Activated CD8-positive, alpha-beta memory T cell treated with anti-CD3 and anti-CD28 coated beads for 48 hours (primary cell): ENCODE measurements at places on chromosomes 6 and 20.

GRCh38 chr6:11767458-11767857, 11.1 kb downstream of the ADTRP start:
- DNase-seq: no peak

DNA sequence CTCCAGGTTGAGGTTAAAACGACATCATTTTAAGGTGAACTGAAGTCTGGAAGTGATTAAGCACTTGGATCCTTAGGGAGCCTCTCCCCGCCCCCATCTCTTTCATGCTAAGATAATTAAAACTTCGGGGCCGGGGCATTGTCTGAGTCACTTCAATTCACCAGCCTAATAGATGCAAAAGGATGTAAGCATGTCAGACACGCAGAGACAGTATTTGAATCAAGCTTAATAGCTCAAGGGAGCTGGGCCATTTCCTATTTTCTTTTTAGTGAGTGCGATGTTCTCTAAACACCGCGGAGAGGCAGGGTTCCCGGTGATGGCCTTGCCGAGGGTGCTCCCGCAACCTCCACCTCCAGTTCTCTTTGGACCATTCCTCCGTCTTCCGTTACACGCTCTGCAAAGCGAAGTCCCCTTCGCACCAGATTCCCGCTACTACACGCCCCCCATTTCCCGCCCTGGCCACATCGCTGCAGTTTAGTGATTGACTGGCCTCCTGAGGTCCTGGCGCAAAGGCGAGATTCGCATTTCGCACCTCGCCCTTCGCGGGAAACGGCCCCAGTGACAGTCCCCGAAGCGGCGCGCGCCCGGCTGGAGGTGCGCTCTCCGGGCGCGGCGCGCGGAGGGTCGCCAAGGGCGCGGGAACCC, 516 bp upstream of the IRF4 start:
- DNase-seq: no peak

DNA sequence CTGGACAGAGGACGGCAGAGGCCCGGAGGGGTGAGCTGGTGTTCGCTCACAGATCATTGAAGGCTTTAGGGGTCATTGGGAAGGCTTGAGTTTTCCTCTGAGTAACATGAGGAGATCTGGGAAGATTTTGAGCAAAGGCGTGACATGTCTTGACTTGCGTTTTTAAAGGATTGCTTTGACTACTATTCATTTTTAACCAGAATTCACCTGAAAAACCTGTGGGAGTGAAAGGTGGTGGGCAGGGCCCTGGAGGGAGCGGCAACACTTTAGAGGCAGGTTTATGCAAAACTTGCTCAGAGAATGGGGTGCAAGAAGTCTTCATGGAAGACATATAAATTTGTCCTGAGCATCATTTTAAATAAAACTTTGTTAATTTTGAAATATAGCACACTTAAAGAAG, 72.2 kb upstream of the EEF1E1 start:
- no peak for DNase-seq

GRCh38 chr20:11499101-11499634, 418.5 kb upstream of the BTBD3 start:
- no peak for DNase-seq

DNA sequence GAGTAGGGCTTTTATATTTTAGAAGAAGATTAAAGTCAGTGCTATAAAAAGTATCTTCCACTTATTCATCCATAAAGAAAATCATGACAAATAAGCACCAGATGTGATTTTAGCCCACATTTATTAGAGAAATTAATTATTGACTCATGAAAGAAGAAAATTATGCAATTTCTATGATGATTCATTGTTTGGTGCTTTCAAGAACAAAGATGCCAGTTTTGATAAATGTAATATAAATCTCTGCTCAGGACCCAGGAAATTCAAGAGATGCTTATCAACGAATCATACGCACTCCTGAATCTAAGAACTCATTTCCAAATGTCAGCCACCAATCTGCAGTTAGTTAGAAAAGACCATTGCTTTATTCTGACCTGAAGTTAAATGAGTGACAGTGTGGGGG, 211.4 kb downstream of the ARHGAP18 start:
- DNase-seq: no peak

GRCh38 chr6:154154389-154154967, 115.4 kb downstream of the OPRM1 start:
- no peak for DNase-seq

GRCh38 chr20:3781153-3781910, at the start of gene SPEF1:
Gene SPEF1, minus strand, starts transcription at chr20:3781448. Its CDS starts 161 bp downstream, at chr20:3781287.
- no peak for DNase-seq

DNA sequence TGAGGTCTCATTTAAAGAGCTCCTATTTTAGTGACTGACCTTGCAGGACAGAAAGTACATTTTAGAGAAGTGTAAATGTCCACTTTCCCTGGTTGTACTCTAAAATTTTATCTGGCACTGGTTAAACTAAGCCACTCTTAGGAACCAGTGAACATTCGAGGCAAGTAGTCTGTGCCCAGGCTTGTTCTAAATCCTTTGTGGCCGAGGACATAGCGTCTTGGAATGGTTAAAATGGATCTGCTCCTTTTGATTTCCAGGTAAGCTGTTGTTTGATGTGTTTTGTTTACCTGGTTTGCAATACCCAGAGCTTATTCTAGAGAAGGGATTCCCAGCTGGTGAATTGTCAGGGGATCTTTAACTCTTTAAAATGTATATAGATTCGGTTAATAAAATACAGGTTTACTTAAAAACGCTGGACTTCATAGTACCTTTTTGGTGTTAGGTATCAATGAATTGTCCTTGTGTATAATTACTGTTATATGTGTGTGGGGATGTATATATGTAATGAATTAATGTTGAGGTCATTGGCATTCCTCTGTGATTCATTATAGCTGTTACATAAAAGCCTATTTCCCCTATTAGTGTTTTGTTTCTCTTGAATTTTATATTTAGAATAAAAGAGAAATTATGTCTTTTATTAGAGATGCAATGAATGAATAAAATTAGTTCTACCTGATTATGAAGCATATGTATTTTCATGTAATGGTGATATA, 15.8 kb downstream of the SNX9 start:
- DNase-seq: no peak

- DNase-seq: peak; percentile 4
These were observed 137.4 kb upstream of the HDAC2 start for GRCh38 chr6:114108119-114109002.

DNA sequence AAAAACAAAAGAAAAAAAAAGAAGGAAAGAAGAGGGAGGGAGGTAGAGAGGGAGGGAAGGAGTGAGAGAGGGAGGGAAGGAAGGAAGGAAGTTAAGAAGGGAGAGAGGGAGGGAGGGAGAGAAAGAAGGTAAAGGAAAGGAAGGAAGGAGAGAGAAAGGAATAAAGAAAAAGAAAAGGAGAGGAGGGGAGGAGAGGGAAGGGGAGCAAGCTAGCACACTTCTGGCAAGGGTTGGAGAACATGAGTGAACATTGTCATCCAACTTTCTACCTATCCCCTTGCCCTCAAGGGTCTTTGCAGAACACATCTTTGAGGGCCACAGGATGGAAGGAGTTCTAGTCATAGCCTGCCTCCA, 34.1 kb upstream of the IL17A start:
- DNase-seq: no peak

- DNase-seq: no peak
These were observed 245.1 kb upstream of the RSPO3 start for GRCh38 chr6:126873351-126873750.

- no peak for DNase-seq
These were observed 41.6 kb upstream of the RAB23 start for GRCh38 chr6:57263739-57264138.

DNA sequence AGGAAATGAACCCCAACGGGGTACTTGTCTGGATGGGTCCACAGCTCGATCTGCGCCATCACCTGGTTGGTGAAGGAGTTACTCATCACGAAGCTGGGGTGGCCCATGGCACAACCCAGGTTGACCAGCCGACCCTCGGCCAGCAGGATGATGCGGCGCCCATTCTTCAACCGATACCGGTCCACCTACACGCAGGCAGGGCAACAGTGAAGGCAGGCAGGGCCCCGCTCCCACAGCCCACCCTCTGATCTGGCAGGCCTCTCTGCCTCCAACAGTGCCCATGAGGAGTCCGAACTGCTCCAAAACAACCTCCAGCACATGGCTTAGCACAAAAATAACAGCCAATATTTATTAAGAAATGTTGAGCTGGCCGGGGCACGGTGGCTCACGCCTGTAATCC, 17.7 kb downstream of the AHCY start:
- DNase-seq: no peak

DNA sequence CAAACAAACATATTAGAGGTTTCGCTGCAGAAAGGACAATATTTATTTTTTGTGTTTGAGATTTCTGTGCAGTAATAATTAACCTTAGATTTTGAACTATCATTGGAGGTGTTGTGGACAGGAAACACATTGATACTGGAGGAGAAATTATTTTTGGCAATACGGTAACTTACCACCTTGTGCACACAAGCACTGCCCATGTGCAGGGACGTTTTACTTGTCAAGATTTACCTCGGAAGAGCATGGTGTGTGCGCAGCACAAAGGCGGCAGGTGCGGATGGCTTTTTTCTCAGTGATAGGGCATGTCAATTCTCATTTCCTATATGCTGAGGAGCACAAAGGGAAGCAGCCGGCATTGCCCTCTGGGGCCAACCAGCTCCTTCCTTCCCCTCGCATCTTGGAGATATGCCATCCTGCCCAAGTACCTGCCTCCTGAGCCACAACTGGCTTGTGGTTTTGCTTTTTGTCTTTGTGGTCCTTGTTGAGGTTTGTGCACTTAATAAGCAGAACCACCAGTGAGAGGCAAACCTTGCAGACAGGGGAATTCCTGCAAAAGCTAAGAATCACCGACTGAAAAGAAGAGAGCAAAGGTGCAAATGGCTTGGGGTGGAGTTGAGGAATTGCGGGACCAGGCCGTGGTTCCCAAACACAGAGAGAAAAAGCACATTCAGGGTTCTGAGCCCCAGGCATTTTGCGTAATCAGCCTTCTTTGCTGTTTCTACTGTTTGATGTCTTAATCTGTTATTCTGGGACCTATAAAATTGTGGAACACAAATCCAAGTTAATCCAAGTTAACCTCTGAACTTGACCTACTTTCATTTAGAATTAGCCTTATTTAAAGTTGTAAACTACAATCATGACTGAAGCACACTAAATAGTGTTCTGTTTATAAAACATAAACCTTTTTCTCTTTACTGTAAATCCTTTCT, 21.9 kb downstream of the SAMD5 start:
- no peak for DNase-seq

GRCh38 chr6:32932132-32932868, 8.5 kb downstream of the HLA-DMB start:
- DNase-seq: no peak

GRCh38 chr6:3798055-3798919, 46.8 kb upstream of the PXDC1 start:
- DNase-seq: no peak

DNA sequence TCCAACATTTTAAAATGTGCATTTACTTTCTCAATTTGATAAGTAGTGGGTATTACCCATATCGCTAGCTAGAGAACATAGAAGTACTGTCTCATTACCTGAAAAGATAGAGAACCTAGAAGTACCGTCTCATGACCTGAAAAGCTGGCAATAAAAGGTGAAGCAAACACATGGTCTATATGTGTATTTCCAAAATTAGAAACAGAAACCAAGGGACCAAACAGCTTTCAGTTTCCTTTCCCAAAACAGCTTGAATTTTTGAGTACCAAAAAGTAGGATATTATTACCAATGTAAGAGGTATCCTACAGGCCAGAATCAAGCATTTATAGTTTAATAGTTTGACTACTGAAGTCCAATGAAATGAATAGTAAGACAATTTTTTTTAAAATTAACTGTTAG, 77.2 kb downstream of the KIF13A start:
- no peak for DNase-seq

GRCh38 chr6:36694616-36695015, 3.0 kb upstream of the RAB44 start:
- no peak for DNase-seq

- DNase-seq: no peak
These were observed 88.3 kb upstream of the SLC22A23 start for GRCh38 chr6:3545156-3545555.

- no peak for DNase-seq
These were observed 60.2 kb upstream of the ZNFX1 start for GRCh38 chr20:49338061-49338460.

DNA sequence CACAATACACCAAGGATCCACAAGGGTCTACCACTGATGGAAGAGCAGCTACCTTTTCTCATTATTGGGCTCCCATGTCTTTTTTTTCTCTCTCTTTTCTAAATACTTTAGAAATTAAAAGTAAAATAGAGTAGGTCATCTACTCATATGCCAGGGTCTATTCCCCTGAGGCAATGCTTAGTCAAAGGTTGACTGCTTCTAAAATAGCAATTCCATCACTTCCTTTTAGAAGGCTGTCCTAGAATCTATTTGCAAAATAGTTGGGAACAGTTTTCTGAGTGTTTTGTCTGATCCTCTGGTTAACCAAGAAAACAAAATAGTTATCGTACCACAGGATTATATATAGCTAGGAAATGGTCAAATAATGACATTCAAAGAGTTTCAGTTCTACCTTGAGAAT, 174.1 kb downstream of the COL21A1 start:
- DNase-seq: no peak

- DNase-seq: no peak
These were observed 218.4 kb upstream of the JARID2 start for GRCh38 chr6:15027472-15027871.

DNA sequence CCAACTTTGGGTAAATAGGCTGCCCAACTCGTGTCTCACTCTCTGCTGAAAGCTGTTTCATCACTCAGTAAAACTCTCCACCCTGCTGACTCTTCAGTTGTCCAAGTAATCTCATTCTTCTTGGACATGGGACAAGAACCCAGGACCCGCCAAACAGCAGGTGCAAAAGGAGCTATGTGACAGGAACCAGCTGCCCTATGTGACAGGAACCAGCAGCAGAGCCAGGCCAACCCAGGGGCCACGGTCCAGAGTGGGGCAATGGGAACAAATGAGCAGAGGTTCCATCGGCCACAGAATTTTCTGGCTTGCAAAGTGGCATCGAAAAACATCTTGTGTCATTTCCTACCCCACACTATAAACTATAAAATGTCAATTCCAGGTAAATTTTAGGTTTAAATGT, 56.5 kb downstream of the MOXD1 start:
- DNase-seq: no peak

DNA sequence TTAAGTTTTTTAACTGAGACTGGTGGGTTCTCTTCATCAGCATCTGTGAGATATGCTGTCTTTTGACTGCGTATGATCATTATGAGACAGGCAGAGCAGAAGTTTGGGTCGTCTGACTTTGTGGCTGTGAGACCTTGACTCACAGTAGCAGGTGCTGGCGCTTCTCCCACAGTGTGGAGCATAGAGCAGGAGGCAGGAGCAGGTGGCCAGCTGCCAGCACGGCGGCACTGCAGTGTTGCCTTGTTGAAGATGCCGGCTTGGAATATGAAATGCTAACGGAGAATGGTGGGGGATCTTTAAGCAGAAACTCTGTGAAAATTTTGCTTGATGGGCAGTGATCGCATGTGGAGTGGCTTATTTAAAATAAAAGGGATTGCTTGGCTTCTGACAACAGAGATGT, 105.0 kb downstream of the TIAM2 start:
- DNase-seq: no peak

GRCh38 chr20:3276680-3277015, 37.7 kb upstream of the SLC4A11 start:
- DNase-seq: no peak
